ENCODE measurements at places on chromosomes 7 and 10.

DNA sequence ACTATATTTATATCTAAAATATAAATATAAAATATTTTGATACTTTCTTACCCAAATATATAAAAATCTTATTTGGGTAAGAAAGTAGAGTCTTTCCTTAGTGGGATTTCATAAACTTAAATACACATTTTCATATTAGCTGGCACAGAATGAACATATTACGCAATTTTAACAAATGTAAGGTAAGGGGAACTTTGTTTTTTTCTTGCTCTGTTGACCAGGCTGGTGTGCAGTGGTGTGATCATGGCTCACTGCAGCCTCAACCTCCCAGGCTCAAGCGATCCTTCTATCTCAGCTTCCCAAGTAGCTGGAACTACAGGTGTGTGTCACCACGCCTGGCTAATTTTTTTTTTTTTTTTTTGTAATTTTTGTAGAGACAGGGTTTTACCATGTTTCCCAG, 18.3 kb downstream of the CYP26A1 start:
- DNase-seq, result no peak

DNA sequence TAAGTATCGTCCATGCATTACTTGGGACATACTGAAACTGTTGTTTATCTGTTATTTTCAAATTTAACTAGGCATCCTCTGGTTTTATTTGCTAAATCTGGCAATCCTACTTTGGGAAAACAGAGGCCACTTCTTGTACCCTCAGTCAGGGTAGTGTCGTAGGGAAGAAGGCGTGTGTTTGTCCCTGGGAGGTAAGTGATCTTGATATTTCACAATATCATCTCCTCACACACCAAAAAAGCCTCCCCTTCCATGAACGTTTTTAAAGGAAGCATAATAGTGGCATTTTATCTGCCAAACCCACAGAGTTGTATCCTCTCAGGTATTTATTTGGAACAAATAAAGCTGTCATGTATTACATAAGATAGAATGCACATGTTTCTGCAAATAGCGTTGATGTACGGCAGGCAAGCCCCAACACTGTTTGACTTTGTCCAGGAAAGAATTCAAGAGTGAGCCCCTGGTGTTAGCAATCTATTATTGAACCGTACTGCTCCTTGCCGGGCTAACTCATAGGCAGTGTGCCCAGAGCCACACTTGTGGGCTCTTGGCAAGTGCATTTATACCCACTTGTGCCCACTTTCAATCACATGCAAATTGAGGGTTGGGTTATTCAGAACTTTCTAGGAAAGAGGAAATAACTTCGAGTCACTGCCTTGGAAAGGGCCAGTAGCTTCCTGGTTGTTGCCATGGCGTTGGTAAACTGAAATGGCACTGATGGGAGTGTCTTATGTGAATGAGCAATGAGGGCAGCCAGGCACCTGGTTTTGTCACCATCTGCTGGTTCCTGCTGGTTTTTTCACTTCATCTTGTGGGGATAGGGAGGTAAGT, 266.0 kb downstream of the USP6NL start:
- peak; percentile 26 for DNase-seq

- no peak for DNase-seq
Observed at GRCh38 chr10:110505130-110505770, 7.5 kb downstream of the DUSP5 start.

- no peak for DNase-seq
Observed at GRCh38 chr7:46215987-46216567, 295.0 kb upstream of the IGFBP3 start.

GRCh38 chr7:2106924-2107323, 125.8 kb downstream of the MAD1L1 start:
- no peak for DNase-seq

DNA sequence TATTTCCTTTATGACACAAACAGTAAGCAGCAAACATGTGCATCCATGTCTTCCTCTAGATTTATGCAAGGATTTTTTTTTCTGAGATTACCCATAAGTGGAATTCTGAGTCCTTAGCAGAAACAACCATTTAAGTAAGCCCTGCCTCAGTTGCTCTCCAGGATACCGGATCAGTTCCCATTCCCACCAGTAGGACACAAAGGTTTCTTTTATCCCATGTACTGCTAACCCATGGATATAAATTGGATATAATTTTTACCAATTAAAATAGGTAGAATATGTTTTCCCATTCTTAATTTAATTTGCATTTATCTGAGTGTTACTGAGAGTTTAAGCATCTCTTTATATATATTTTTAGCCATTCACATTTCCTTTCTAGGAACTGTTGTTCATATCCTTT, 280.9 kb downstream of the FGFR2 start:
- no peak for DNase-seq

GRCh38 chr10:123297175-123297574, 143.0 kb downstream of the BUB3 start:
- DNase-seq, result no peak
